Mesothelial cell of epicardium (in vitro differentiated cells): ENCODE measurements at places on chromosomes 3 and 15. TPM values are rescaled to one million over a fixed set of nuclear protein-coding genes. Genes with fewer than 3 reads are reported as not detected.

Gene MESP1
- 0.18 to 0.89 TPM in 2 of 3 replicates, not detected in the other for total RNA-seq

Gene VILL
- total RNA-seq: 15.3 to 16.7 TPM (median 16.4 TPM) in 3 replicates

Gene MRAS
- 37.3 to 40.4 TPM (median 40.1 TPM) in 3 replicates for total RNA-seq

Gene FBN1
- total RNA-seq: 60.3 to 67.9 TPM (median 62.6 TPM) in 3 replicates

Gene GABRA5
- total RNA-seq: 0.11 to 0.49 TPM (median 0.45 TPM) in 3 replicates

Gene CMTM7
- 14.2 to 18.0 TPM (median 16.6 TPM) in 3 replicates for total RNA-seq

DNA sequence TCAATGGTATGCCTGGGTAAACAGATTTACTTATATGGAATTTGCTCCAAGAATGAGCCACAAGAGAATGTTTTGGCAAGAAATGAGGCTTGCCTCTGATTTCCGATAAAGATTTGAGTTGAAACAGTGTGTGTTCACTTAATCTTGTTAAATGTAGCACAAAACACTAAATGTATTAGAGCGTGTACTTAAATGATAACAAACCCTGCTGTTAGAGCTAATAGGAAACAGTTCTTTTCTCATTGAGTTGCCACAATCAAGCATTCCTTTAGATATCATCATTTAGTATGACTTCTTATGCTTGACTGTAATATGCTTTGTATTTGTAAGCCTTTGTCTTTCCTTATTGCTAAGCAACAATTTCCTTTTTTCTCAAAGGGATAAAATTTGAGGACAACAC is 353.6 kb upstream of the ZNF717 start:
- DNase-seq: no peak

GRCh38 chr3:123287962-123288302 is 86.2 kb downstream of the SEC22A start:
- peak; percentile 26 for DNase-seq

DNA sequence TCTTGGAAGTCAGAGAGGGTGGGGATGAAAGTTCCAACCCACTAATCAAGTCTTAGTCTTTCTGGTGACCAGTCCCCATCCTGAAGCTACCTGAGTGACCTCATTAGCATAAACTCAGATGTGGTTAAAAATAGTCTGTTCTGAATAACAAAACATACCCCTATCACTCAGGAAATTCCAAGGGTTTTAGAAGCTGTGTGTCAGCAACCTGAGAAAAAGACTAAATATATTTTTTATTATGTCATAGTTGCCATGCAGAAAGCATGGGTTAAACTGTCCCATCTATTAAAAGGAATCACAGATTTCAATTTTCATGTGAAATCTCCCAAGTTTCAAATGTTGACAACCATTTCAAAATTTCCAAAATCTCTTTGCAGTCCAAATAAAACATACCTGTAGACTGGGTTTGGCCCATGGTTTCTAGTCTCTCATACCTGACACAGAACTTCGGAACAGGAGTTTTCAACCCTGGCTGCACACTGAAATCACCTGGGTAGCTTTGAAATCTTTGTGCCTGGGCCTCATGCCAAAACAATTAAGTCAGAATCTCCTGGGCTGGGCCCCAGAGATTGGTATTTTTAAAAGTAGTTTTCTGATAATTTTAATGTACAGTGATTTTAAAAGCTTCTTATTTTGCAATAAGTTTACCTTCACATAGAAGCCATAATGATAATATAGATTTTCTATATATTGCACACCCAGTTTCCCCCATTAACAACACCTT is 476.3 kb downstream of the RBMS3 start:
- no peak for DNase-seq

DNA sequence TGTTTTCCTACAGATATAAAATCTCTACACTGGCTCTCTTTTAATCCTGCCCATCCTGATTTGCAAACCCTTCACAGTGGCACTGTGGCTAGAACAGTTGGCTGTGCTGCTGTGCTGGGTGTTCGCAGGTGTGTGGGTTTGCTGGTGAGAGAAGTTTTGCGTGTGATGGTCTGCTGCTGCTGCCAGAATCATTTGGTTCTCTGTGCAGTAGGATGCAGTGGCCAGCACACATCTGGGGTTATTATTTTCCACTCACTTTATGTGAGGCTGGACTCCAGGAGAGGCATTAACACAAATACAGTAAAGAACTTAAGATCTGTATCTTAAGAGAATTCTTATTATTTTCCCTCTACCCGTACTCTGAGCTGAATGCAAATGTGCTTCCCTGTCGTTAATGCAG is 16.0 kb upstream of the PSMD6 start:
- DNase-seq: no peak

DNA sequence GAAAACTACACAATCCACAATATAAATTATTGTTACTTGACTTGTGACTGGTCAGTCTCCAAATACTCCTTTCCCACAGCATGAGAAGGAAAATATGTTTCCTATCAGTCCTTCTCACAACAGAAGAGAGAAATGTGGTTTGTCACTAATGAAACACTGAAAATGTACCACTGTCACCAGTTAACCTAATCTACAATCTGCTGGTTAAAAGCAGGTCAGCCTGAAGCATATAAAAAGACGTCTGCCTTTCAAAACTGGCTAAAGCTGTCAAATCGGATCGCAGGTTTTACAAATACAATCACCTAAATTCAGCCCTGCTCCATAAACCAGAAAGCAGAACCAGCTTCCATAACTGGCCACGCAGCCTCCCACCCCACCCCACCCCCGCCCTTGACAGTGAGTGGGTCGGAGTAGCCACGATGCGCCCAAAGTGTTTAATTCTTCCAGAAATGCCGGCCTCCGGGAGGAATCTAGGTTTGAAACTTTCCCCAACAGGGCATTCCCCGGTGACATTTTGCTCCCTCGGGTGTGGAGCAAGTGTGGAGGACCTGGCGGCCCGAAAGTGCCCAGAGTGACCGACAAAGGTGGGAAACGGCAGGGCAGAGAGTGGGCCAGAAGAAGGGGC is 682 bp downstream of the ETFA start:
- DNase-seq: peak; percentile 48

- no peak for DNase-seq
Observed at GRCh38 chr15:52103217-52104207, 9.1 kb downstream of the BCL2L10 start.

GRCh38 chr3:137024348-137024747 is 66.6 kb downstream of the IL20RB start:
- no peak for DNase-seq

DNA sequence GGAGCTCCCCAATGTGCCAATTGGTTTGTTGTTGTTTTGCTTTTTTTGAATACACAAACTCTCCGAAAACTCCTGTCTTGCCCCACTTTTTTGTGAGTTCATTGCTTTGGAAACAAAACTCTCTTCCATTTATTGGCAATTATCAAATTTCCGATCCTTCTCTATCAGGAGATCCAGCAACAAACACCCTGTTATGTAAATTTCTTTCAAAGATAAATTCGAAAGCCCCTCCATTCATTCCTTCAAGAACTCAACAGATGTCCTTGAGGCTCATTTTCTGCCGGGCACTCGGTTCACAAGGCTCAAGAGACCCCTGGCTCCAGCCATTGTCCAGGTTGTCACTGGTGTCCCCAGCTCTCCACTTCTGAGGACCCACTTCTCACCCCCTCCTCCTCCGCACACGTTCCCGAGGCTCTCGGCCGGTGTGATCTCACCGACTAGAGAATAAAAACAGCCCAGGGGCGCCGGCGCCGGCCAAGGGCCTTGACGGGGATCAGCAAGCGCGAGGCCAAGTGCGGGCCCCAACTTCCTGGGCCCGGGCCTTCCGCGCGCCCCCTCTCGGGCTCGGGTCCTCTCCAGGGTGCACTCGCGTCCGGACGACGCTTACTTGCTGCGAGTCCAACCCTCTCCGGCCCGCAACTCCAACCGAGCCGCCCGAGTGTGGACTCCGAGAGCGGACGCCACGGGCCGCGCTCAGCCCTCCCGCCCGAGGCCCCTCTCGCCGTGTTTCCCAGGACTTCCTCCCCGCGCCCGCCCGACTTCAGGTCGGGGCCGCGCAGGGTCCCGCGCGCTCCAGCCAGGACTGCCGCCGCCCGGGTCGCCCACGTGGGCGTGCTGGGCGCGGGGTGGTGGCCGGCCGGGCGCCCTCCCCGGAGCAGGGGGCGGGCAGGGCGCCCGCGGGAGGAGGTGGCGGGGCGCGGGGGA is 533 bp upstream of the SMAD3 start:
- DNase-seq: peak; percentile 46

GRCh38 chr3:64152086-64152485 is 73.2 kb downstream of the PRICKLE2 start:
- DNase-seq: no peak

DNA sequence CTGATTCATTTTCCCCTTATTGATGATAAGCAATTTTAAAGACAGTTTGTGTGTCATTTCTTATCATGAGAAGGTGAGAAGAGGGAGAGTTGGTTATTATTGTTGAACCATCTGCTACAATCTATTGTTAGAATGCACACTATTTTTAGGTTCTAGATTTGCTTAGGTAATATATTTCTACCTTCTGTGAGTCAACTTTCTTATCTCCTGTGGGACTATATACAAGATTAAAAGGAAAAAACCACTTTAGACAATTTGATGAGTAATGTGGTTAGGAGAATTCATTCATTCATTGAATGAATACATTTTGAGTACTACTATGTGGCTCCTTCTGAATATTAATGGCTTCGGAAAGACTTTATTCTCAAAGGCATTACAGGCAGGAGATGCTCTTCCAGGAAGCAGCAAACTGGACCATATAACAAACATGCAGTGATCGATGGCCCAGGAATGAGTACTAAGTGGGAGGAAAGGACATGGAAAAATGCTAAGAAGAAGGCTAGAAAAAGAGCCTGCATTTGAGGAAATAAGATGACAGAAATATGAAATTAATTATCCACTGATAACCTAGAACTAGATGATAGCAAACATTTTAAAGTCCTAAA is 22.4 kb downstream of the SPTSSB start:
- no peak for DNase-seq

DNA sequence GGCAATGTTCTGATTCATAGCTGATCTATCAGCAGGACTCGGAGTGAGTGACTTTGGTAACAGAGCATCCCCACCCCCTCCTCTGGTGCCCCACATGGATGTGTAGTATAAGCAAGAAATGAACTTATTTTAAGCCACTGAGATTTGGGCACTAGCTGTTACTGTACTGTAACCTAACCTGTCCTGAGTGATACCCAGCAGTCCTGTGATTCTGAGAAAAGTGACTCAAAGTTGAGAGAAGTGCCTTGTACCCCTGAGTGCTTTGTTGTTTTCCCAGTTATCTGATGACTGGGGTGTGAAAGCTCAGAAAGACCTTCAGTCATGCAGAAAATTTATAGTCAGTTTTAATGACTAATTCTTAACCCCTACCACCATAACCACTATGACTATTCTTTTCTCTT is 439.9 kb upstream of the RBMS3 start:
- no peak for DNase-seq

- no peak for DNase-seq
Observed at GRCh38 chr15:28191832-28192231, 92.7 kb upstream of the OCA2 start.

DNA sequence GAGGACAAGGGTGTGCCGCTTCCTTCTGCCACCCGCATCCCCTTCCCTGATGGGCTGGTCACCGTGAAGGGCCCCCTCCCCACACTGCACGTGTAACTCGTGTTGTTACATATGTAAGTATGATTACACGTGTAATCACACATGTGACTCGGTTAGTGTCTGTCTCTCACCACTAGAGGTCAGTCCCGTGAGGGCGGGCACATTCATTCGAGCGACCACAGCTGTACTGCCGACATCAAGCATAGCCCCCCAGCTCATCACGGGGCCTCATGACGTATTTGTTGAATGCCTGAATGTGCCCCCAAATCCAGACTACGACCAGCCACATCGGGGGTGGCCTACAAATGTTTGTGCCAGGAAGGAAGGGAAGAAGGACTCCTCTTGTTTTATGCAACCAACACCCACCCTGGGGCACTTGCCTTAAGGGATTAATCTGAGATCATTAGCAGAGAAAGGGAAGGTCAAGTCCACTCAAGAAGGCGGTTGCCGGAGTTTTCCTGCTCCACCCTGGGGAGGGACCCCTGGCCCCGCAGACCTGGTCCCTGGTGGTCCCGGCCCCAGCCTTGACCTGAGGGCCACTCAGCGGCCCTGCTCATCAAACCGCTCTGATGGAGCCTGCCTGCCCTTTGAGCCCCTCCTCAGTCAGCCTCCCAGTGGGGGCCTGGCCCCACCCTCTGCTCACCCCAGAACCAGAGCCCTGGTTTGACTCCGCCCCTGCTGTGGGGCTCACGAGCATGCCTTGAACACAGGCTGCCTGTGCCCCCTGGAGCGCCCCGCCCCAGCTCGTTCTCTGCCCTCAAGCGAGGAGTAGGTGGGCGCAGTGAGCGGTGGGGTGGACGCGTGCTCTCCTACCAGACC is 52.8 kb downstream of the RGMA start:
- DNase-seq: no peak

GRCh38 chr3:39052583-39052982 is 767 bp downstream of the WDR48 start:
- no peak for DNase-seq

GRCh38 chr3:2558796-2559195 is 460.1 kb downstream of the CNTN4 start:
- no peak for DNase-seq

DNA sequence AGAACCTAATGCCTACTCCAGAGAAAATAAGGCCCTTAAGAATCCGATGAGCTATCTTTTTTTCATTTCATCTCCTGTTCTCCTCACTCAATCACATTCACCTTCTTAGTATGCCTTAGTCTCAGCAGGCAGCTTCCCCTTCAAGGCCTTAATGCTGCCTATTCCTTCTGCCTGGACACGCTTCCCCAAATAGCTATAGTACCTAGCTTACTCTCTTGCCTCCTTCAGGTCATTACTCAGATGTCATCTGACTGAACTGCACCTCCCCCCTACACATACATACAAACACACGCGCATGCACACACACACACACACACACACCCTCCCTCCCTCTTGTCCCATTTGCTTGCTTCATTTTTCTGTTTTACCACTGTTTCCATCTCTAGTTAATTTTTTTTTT is 191.5 kb upstream of the MLF1 start:
- DNase-seq: no peak

- DNase-seq: no peak
Observed at GRCh38 chr15:29470794-29471193, 201.2 kb upstream of the NSMCE3 start.

GRCh38 chr3:65772758-65773157 is 266.0 kb downstream of the MAGI1 start:
- no peak for DNase-seq

DNA sequence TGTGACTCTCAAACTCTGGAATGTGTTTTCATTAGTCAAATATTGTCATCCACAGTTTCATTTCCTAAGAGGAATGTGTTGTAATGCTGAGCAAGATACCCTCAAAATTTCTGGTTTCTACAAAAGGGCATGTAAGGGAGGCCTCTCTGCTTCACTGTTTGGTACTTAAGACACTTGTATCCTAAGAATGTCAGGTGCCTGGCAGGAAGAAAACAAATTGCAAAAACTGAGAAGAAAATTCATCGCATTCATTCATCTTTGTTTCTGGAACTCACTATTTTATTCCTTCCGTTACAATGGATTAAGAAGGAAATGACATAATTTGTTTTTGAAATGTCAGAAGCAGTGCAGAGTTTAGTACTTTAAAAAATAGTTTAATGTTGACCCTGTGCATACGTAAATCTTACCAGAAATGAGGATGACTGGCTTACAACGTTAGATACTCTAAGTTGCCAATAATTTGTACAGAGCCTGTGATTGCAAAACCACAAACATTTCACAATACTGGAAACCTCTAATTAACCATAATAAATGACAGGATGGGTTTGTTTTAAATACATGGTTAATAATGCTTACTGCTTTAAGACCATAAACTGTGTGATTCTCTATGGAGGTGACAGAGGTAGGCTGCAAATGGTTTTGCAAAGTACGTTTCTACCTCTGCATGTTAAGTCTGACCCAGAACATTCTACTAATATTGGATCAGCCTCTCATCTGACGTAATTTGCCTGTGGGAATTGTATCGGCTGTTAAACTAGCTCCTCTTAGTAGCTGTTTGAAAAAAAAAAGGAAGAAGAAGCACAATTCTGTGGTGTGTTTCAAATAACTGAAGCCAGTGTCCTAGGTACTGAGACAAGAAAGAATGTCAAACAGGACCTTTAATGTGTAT is 477.8 kb downstream of the RBMS3 start:
- DNase-seq: no peak
